ENCODE measurements at places on chromosomes 13 and 19.

DNA sequence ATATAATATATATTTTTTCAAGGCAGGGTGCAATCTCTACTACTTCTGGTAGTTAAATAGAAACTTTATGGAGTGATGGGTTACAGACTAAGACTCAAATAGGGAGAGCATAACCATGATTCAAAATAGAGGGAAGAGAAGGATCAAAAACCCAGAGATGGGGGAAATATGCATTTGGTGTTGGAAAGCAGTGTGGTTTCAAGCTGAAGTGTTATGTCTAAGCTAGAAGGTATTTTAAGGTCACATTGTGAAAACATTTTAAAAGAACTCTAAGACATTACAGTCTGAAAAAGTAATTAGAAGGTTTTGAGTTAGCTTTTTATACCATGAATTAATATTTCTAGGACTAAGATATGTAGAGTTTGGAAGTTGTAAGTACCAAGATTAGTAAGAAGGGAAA lies 2741.4 kb downstream of the PCDH9 start:
- DNase-seq, result no peak

DNA sequence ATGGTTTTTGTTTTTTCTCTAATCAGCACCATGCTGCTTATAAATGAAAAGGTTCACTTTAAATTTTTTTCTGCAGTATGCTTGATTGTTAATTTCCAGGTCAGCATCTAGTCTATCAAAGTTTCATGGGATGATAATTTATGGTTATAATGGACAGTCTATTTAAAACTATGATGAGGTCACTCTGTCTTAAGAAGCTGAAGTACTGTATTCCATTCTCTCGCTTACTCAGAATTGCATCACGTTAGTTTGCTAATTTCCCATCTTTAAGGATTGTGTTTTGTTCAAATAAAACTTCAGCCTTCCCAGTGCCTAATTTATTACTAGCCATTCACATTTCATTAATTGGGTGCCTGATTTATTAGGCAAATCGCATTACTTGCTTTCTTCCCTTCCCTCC lies 94.3 kb downstream of the GPC6 start:
- no peak for DNase-seq

DNA sequence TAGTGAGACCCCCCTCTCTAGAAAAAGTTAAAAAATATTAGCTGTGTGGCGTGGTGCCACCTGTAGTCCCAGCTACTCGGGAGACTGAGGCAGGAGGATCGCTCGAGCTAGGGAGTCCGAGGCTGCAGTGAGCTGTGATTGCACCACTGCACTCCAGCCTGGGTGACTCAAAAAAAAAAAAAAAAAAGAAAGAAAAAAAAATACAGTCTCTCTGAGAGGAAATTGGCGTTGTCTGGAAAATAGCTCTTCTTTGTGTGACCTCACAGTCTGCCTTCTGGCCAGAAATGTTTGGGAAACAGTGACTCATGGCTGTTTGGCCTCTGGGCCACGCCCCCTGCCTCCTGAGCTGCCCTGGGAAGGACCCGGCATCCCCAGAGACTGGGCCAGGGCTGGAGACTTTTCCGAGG lies 10.7 kb downstream of the MARCHF2 start:
- peak; percentile 53 for DNase-seq

DNA sequence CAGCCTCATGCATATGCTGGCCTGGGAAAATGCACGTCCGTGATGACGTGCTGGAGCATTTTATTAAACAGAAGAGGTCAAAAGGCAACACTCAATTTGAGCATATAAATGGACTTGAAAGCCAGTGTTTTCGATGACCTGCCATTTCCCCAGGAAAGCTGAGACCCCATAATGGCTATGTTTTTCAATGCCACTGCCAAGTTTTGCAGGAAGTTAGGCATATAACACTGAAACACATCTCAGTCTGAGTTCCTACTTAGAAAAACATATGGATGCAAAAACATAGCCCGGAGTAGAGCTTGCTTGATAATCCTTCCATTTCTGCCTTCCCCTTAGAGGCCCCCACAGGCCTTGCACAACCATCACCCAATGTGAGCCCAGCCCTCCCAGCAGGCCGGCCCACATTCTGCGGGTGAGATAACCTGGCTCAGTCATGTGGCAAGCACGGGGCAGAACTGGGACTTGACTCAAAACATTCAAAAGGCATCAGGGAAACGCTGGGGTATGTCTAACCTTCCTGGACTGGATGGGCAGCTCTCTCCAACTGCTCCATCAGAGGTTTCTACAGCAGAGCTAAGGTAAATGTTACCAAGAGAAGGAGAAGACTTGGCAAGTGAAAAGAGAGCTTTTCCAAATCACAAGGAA lies 24.9 kb downstream of the EPS15L1 start:
- DNase-seq, result peak; percentile 88

- DNase-seq, result no peak
These were observed 12.3 kb downstream of the SOX21 start for GRCh38 chr13:94700051-94700535.

DNA sequence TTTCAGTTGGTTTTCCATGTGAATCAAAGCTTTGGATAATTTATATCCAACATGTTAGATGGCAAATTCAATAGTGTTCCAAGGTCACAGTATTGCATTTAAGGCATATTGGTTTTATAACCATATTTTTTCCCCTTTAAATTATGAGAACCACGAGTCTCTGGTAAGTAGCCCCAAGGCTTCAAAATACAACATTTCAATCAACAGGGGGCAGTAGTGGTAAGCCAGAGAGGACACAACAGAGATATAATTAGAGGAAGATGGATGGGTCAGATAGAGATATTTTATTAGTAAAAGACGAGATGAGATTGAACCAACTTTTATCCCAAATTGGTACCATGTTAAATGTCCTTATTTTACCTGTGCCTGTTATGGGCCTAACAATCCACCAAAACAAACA lies 53.1 kb downstream of the KL start:
- no peak for DNase-seq

DNA sequence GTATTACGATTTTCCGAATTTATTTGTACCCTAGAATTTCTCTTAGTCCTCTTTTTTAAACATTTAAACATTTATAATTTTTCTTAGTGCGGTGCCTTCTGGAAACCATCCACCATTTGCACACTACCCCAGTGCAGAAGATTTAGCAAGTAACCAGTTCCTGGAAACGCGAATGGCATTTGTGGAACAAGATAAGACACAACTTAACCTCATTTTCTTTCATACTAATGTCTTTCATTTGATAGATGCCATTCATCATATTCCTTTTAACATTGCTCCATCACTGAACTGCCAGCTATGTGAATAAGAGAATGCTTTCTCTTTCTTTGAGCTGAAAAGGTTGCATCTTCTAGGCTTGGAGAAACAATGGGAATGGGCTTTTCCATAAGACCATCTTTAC lies 6.8 kb downstream of the FRY start:
- peak; percentile 63 for DNase-seq

- DNase-seq, result peak; percentile 73
These were observed 1.2 kb upstream of the EEF2 start for GRCh38 chr19:3986260-3987041.

- no peak for DNase-seq
These were observed 53.7 kb downstream of the RAB20 start for GRCh38 chr13:110507678-110508381.

DNA sequence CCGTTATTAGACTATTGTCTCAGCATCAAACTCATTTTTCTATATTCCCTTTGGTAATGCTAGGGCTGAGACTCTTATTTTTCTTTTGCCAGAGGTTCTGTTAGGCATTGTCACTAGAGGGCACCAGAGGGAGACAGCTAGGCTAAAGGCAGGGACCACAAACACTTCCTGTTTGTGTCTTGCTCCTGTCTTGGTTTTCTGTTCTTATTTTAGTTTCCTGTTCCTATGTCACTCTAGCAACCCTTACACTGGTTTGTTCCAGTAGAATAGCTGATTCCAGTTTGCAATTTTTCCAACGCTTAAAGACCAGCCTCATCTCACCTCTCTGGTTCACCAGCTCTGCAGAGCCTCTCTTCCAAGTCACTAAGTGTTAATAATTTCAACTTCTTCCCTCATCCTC lies 772.0 kb downstream of the DIAPH3 start:
- peak; percentile 54 for DNase-seq

DNA sequence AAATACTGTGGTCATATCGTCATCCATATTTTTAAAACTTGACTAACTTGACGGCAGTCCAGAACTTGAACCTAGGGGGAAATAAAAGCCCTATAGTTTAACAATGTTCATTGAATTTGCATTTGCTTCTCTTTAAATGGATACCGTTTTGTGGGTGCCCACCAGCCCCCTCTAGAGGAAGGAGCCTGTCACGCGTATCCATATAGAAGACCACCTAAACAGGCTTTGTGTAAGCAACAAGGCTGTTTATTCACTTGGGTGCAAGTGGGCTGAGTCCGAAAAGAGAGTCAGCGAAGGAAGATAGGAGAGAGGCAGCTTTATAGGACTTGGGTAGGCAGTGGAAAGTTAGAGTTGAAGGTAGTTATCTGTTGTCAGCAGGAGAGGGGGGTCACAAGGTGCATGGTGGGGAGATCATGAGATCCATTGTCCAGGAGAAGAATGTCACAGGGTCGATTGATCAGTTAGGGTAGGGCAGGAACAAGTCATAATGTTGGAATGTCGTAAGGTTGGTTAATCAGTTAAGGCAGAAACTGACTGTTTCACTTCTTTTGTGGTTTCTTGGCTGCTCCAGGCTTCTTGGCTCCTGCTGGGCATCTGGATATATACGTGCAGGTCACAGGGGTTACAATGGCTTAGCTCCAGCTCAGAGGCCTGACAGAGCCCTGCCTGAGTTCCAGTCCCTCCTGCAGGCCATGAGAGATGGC lies 42.5 kb upstream of the ANKRD10 start:
- no peak for DNase-seq

GRCh38 chr13:27920677-27921420 lies 1.0 kb downstream of the PDX1 start:
- DNase-seq, result no peak

GRCh38 chr19:31947436-31948115 lies 397.8 kb upstream of the ZNF507 start:
- no peak for DNase-seq

- peak; percentile 95 for DNase-seq
These were observed 4.2 kb downstream of the TUBGCP3 start for GRCh38 chr13:112583592-112584277.
